ENCODE measurements at places on chromosomes 3 and 15.

DNA sequence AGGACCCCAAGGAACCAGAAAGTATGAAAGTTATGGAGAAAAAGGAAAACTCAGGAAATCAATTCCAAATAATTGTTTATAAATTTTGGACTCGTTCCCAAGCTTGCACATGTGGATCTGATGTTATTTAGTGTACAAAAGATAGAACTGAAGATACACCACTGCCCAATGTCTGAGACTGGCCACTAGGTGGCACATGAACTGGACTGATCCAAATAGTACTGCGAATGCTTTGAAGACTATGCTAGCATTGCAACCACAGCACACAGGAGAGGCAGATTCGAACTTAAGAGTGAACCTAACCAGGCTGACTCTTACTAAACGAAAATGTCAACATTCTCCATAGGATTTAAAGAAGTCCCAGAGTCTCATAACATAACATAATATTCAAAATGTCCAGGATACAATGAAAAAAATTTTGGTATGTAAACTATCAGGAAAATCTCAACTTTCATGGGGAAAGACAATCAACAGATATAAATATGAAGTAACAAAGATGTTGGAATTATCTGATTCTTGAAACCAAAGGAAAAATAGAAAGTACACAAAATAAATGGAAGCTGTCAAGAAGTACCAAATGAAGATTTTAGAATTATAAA, 596.7 kb downstream of the FGF12 start:
- DNase-seq, result peak; percentile 36

DNA sequence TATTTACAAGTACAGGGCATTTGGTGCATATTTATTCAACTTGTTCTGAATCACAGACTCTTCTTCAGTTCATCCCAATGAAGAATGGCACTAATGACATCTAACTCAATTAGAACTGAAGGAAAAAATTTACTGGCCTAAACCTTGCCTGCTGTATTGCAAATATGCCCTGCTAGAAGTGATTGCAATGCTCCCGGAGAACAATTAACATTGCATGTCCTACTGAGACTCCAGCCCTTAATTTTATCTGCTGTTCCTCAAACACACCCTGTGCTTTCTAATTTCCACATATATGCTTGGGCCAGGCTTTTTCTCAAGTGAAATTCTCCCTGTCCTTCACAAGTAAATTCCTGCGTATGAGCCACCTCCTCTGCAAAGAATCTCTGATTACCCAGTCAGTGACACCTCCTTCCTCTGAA, 8.3 kb downstream of the ACKR4 start:
- no peak for DNase-seq

DNA sequence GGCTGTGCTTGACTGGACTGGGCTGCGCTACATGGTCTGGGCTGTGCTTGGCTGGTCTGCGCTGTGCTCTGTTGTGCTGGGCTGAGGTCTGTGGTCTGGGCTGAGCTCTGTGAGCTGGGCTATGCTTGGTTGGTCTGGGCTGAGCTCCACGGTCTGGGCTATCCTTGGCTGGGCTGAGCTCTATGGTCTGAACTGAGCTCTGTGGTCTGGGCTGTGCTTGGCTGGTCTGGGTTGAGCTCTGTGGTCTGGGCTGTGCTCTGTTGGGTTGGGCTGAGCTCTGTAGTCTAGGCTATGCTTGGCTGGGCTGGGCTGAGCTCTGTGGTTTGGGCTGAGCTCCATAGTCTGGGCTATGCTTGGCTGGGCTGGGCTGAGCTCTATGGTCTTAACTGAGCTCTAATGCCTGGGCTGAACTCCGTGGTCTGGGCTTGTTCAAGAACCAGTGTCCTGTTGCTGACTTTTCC, 92.0 kb downstream of the PLXNA1 start:
- DNase-seq, result peak; percentile 78

DNA sequence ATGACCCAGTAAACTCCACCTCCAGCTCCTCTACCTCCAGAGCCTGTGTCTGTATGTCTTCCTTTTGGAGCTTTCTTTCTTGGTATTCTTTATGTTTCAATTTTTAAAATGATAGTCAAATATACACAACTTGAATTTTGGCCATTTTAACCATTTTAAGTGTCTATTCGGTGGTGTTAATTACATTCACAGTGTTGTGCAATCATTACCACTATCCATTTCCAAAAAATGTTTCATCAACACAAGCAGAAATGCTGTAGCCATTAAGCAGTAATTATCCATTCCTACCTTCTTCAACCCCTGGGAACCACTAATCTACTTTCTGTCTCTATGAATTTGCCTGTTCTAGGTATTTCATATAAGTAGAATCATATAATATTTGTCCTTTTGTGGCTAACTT, 194.5 kb upstream of the TSC22D2 start:
- no peak for DNase-seq

- DNase-seq, result no peak
These were observed 101.1 kb downstream of the CPNE4 start for GRCh38 chr3:131933665-131934064.

DNA sequence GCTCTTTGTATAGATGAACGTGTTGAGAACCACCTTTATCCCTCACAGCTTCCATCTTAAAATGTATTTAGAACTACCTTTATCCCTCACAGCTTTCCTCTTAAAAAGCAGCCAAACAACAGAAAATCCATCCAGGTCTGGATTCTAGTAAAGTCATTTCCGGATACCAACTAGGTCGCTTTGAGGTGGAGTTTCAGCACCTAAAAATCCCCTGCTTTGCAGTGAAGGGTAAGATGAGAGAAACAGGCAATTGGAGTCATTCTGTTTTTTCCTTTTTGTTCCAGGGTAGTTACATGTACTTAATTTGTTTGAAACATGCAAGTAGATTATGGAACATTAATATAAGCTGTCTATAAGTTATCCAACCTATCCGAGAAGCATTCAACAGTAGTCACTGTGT, 192.0 kb downstream of the UBE2E2 start:
- DNase-seq, result no peak

DNA sequence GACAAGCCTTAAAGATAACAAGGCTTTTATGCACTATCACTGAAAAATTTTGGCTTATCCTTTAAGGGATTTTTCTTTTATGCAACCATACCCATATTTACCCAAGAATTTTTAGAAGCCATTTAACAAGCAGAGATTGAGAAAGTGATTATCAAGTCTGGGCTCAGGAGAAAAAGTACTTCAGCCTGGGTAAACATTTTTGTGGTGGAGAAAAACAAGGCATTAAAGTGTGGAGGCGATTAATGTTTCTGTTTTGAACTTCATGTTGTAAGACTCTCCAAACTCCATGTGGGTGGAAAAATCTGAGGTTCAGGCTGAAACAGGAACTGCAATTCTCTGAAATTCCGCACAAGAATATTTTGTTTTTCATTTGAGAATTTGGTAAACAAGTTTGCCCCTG, 260.4 kb upstream of the KCNMB2 start:
- DNase-seq, result no peak

DNA sequence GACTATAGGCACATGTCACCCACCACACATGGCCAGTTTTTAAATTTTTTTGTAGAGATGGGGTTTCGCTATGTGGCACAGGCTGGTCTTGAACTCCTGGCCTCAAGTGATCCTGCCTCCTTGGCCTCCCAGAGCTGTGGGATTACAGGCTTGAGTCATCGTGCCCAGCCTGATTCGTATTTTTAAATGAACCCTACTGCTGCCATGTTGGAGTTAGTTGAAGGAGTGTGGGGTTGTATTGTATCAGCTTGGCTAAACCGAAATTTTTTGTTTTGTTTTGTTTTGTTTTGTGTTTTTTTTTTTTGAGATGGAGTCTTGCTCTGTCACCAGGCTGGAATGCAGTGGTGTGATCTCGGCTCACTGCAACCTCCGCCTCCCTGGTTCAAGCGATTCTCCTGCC, 11.8 kb upstream of the ZNF770 start:
- DNase-seq, result no peak

DNA sequence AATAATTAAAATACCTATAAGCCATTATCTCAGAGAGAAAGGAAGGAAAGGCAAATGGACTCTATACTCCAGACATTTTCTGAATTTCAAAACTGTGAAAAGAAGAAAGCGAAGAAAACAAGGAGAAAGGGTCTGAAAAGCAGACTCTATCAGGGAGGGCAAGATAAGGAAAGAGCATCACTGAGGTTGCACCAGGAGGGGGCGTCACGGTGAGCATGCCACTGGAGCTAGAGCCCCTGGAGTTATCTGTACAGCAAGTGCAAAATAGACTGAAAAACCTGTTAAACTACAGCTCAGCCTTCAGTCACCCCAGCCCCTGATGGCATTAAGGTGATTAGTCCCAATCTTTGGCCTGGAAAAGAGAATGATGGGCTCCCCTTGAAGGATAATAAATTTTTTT, 514.3 kb downstream of the GABRG3 start:
- no peak for DNase-seq

- no peak for DNase-seq
These were observed 34.6 kb upstream of the CMTM8 start for GRCh38 chr3:32203854-32204253.

- DNase-seq, result no peak
These were observed 111.3 kb upstream of the SLC7A14 start for GRCh38 chr3:170697131-170697530.

DNA sequence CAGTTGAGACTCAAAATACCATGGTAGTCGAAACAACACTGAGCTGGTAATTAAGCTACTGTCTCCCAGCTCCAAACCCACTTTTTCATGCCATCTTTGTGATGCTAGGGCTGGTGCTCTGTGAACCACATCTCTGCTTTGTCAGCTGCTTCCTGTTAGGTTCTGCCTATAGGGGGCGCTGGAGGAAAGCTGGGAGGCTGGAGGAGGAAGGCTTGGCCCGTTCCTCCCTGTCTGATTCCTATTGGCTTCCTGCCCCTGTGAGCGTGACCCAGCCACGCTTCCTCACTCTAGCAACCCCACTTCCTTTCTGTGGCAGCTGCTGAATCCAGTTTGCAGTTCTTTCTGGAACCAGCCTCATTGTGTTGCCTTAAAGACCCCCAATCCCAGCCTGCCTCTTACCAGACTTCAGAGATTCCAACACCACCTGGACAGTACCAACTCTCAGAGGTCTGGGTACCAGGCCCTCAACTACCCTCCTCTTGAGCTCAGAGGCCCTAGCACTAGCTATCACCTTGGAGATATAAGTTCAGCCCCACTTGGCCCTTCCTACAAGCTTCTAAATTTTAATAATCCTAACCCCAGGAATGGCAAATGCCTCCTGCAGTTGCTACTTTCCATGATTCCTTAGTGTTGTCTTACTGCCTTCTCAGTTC, 120.9 kb downstream of the ERC2 start:
- DNase-seq, result peak; percentile 55
